Activated effector memory CD4-positive, alpha-beta T cell treated with Interleukin-2 at 50 U/mL for 16 hours (primary cell): ENCODE measurements at places on chromosomes 16 and 17.

DNA sequence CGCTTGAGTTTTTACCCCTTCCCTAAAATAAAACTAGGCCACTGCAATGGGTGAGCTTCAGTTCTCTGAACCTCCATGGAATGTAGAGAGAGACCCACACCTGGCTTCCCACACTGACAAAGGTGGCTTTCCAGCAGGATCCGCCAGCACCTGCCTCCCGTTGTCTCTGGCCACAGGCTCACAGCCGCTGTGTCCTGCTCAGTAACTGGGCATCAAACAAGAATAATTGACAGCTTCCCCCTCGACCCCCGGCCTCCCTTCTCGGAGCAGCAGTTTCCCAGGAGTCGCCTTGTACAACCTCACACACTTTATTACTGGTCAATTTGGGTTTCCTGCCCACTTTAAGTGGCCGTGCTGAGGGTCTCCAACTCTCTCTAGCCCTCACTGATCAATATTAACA lies 586.1 kb upstream of the PSMD7 start:
- DNase-seq, result no peak

- DNase-seq, result no peak
Measured at GRCh38 chr16:10629592-10629963, 49.2 kb upstream of the EMP2 start.

DNA sequence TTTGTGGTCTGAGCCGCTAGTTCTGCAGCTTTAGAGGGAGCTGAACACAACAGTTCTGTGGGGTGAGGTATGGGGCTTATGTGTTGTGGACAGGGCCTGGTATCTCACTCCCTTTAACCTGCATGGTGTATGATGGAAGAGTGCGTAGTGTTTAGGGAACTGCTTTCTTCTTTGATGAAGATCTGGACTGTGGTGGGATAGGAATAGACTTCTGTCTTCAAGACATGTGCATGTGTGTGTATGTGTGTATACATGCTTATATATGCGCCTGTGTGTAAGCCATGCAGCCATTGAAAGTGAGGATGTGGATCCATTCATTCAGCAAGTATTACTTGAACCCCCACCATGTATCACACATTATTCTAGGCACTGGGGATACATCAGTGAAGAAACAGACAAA lies 114.8 kb upstream of the TMEM97 start:
- no peak for DNase-seq

DNA sequence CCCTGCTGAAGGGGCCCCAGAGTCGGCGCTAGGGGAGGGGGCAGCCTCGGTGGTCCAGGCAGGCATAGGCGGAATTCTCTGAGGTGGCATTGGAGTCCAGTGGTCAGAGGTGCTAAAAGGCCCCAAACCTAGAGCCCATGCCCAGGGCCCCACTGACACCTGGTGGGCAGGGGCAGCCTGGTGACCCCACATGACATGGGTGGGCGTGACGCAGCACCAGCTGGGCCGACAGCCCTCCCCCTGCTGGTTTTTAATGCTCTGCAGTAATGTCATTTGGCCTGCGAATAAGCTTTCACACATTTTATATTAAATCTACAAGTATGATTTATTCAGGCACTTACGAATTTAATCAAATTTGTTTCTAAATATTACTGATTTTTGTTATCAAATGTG lies 2.1 kb upstream of the RNPS1 start:
- DNase-seq, result no peak

- DNase-seq, result no peak
Measured at GRCh38 chr16:24525970-24526559, 13.3 kb upstream of the RBBP6 start.
